GM04504 (cell line): ENCODE measurements at places on chromosomes 12 and 14.

- no peak for DNase-seq
These were observed 594 bp upstream of the CLEC14A start for GRCh38 chr14:38256533-38256840.

DNA sequence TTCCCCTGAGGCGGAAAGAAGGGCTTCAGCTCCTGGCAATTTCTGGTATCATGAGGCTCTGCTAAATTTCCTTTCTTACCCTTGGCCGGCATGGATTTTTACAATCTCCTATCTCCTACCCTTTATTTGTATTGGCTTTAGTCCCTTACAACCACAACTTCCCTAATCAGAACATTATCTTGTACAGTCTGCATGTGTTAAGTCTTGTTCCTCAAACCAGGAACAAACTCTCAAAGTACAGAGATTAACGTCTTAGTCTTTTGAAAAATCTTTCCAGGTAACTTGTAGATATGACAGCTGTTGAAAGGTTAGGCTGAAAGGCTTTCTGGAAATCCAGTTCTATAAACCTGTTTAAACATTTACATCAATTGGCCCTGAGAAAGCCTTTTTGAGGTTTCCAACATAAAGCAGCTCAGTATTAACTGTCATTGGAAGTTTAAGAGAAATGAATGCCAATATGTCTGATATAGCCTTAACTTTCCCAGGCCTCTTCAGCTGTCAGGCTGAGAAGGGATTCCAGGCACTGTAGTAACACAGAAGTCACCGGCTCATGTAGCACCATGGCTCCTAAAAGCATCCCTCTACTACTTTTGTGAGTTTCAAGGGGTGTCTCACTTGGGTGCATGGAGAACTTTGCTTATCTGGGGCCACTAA is 360.5 kb downstream of the FUT8 start:
- no peak for DNase-seq

- DNase-seq: no peak
These were observed at the start of gene SDS for GRCh38 chr12:113403435-113404415. SDS (minus strand) TSS chr12:113403887; CDS start chr12:113399708, 4,179 bp downstream.

DNA sequence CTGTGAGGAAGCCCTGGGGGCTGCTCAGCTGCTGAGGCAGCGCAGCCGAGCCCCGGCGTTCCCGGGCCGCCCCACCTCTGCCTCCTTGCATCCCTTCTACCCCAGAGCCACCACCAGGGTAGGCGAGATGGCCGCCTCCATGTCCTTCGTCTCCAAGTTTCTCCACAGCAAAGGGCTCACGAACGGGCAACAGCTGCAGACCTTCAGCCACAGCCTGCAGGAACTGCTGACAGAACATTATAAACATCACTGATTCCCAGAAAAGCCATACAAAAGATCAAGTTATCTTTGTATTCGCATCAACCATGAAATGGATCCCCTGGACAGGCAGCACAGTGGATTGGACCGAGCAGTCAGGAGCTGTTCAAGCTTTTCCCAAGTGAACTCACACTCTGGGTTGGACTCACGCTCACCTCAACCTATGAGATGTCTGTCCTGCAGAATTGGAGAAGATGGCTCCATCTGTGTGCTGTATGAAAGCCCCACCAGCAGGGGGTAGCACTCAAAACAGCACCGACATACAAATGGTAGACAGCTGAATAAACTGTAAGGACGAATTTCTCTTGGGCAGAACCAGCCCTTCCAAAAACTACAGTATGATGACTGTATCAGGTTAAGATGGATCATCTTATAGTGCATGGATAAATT is 19.4 kb upstream of the A2M start:
- no peak for DNase-seq

DNA sequence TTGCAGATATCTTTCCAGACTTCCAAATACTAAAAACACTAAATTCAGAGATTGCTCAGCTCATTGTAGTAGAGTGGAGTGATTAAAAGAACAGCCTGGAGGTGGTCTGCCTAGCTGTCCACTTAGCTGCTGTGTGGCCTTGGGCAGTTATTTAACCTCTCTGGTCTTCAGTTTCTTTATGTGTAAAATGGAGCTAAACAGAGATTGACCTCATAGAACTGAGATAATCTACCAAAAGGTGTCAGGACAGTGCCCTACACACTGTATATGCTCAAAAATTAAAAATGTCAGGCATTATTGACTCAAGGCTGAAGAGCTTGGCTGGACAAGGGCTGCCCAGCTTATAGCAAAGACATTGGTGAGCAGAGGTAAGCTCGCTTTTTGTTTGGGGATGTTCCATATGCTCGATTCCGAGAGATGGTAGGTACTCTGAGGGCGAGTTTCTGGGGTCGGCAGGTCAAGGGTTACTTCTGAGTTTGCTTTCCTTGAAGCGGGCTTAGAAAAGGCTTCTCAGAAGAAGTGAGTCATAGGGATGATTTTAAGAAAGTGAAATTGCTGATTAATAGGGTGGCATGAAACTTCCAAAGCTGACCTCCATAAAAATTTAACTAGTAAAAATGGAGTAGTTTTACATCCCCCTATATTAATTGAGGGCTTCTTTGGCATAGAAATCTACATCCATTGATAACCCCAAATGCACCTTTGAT is 107.5 kb downstream of the GPATCH2L start:
- no peak for DNase-seq

GRCh38 chr14:21149641-21150367 is 6.1 kb downstream of the OR5AU1 start:
- DNase-seq: no peak

- DNase-seq: peak; percentile 72
These were observed 34.5 kb downstream of the HMGA2 start for GRCh38 chr12:65858831-65859230.

DNA sequence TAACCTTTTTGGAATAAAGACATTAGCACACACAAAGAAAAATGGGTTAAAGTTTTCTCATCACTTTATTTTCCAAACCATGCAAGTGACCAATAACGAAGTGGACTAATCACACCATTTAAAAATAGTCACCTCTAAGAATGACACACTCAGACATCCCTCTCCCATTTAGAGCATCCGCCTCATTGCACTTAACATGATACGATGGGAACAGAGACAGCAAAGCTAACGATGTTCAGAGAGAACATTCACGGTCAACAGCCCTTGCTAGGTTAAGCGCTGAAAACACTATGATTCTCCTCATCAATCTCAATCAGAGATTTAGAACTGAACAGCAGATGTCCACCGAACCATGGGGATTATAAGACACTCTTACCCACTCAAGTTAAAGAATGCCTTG is 35.8 kb downstream of the NIN start:
- DNase-seq: no peak

DNA sequence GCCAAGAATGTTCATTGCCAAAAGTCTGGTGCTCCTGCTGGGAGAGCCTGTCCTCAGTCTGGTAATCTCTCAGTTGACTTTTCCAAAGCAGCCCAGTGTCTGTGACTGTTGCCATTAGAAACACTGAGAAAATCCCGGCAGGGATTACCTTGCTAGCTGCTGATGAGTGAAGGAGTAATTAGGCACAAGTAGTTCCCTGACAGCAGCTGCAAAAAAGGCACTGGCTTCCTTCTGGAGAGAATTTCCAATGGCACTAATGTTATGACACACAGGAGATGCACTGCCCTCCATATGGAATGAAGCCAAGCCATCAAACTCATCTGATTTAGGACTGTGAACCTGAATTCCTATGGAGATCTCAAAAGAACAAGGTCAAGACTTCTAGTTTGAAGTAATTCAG is 1321.2 kb upstream of the SEL1L start:
- no peak for DNase-seq

GRCh38 chr12:91163116-91163515 is 19.5 kb downstream of the DCN start:
- no peak for DNase-seq

GRCh38 chr12:27571463-27571862 is 47.5 kb downstream of the PPFIBP1 start:
- DNase-seq: peak; percentile 67

DNA sequence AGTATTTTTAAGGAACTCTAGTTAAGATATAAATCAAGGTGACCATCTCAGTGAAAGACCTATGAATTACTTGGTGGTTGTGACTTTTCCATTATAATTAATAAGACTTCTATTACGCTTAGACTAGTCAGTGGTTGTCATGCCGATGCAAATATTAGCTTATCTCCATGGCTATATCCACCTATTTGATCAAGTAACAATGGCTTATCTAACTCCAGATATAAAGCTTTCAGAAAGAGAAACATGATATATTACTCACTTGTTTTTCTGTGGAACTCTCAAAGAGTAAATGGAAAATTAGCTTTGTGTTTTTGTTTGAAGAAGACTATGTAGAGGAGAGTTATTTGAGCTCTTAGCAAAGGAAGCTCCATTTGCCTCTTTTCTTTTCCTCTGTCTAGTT is 323.8 kb upstream of the DCN start:
- DNase-seq: no peak

- DNase-seq: no peak
These were observed 111.7 kb downstream of the EFCAB11 start for GRCh38 chr14:89842837-89843236.

DNA sequence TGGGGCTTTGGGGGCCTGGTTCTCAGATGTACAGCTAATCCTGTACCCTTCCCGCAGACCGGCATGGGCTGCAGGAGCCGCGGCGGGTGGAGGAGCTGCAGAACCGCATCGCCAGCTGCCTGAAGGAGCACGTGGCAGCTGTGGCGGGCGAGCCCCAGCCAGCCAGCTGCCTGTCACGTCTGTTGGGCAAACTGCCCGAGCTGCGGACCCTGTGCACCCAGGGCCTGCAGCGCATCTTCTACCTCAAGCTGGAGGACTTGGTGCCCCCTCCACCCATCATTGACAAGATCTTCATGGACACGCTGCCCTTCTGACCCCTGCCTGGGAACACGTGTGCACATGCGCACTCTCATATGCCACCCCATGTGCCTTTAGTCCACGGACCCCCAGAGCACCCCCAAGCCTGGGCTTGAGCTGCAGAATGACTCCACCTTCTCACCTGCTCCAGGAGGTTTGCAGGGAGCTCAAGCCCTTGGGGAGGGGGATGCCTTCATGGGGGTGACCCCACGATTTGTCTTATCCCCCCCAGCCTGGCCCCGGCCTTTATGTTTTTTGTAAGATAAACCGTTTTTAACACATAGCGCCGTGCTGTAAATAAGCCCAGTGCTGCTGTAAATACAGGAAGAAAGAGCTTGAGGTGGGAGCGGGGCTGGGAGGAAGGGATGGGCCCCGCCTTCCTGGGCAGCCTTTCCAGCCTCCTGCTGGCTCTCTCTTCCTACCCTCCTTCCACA is 7.6 kb downstream of the NR4A1 start:
- no peak for DNase-seq

GRCh38 chr12:13277293-13277692 is 80.8 kb downstream of the EMP1 start:
- DNase-seq: no peak

DNA sequence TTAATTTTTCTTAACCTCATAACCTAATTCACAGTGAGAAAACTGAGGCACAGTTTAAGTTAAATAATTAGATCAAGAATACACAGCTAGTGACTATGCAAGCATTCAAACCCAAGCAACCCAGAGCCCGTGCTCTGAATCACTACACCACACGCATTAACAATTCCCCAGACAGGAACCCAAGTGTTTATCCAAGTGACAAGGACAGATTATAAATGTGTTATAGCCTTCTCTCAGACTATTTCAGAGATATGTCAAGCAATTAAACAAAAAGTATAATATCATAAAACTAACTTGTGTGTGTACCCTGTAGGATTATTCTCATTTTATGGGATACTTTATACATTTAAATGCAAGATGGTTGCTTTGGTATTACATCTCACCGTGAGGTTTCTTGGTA is 43.8 kb downstream of the MED13L start:
- no peak for DNase-seq

- DNase-seq: no peak
These were observed 5.0 kb upstream of the NUBPL start for GRCh38 chr14:31556191-31556590.

DNA sequence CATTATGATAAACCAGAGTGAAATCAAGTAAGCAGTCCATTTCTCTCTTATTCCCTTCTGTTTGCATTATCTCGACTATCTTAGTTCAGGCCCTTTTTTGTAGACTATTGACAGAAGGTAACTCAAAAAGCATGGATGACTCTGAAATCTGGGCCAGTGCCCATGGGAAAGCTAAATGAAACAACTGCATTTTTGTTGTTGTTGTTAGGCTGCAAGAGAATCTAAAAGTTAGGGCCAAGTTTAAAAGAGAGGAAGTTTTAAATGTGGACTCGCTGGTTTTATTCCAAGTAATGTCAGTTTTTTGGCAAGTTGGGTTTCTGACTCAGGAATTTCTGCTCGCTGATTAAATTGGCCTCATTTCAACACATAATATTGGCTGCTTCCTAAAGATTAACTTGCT is 201.1 kb downstream of the PIK3C2G start:
- DNase-seq: peak; percentile 89

- no peak for DNase-seq
These were observed 160.1 kb downstream of the PDZRN4 start for GRCh38 chr12:41348198-41348597.

GRCh38 chr14:72738161-72738611 is 155.7 kb downstream of the DPF3 start:
- DNase-seq: no peak
